ENCODE measurements at places on chromosomes 4 and X.

- DNase-seq, result no peak
These were observed 58.5 kb downstream of the ASMT start for GRCh38 chrX:1673337-1673736.

DNA sequence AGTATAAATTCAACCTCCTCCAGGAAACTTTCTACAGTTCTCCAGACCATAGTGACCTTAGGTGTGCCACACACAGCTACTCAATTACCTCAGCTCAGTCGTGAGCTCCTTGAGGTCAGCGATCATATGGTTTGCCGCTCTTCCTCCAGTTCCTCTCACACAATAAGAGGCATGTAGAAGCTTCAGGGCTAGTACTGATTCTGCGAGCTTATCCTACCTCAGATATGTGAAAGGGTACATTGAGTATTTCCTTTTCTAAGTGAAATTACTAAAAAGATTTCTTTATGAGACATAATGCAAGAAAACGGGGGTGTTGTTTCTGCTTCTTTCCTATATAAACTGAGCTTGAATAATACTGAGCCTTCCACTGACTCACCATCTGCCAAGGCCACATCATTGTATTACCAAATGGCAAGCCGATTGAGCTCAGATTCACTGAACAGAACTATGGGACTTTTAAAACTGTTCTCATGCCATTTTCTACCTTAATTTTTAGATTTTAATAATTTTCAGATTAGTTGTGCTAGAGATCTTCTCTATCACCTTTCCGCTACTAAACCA lies 183.1 kb downstream of the HS6ST2 start:
- DNase-seq, result no peak

GRCh38 chr4:73853246-73853704 lies at the start of gene PF4V1:
Gene PF4V1, plus strand, starts transcription at chr4:73853296. Its CDS starts 67 bp downstream, at chr4:73853363.
- no peak for DNase-seq

DNA sequence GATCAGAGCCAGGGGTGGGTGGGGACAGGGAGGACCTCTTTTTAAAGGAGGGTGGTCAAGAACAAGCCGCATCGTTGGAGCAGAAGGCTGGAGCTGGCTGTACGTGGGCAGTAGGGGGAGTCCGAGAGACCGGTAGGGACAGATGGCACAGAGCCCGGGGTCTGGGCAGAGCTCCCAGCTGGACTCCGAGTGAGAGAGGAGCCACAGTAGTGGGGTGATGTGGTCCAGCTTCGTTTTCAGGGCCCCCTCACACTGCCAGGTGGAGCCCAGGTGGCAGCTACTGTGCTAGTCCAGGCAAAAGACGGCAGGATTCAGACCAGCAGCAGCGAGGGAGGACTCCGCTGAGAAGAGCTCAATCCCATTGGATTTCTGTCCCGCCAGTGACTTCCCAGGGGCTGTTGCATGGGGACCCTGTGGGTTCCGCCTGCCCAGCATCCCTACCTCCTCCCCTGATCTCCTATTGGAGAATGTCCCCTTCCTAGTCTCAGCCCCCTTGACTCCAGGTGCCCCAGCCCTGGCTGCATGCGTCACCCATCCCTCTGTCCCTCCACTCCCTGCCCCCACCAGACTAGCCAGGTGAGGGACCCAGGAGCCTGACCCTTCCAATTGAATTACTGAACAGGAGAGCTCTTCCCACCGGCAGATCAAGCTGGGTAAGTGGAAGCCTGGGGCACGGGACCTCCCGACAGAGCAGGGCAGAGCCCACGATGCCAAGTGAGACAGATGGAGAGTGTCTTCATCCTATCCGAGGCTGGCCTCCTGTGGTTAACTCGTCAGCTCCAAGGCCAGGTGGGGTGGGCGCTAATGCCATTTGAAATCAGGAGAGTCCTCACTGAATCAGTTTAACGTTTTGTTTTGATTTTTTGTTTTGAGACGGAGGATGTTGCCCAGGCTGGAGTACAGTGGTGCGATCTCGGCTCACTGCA lies 2.9 kb downstream of the ARHGAP4 start:
- no peak for DNase-seq

DNA sequence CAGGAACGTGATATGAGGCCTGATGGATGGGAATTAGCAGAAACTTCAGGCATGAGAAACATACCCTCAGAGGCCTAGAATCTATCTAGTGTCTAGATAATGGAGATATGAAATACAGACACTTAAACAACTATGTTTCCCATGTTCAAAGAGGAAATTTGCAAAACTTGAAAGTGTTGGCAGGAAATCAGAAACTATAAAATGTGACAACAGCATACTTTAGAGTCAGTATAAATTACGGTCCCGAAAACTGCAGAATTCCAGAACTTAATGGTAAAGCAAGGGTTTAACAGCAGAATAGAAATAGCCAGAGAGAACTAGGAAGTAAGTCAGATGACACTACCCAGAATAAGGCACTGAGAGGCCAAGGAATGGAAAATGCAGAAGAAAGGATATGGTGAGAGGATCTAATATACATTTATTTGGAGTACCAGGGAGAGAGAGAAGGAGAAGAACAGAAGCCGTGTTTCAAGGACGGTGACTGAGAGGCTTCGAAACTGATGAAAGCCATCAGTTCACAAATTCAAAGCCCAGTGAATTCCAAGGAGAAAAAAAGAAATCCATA lies 7.4 kb downstream of the HTT-AS start:
- DNase-seq, result no peak

- DNase-seq, result no peak
These were observed 192.5 kb downstream of the TECRL start for GRCh38 chr4:64216741-64217140.

GRCh38 chr4:76563454-76564122 lies 128.6 kb downstream of the SHROOM3 start:
- no peak for DNase-seq

GRCh38 chr4:182806259-182807252 lies 110.6 kb downstream of the DCTD start:
- DNase-seq, result peak; percentile 69

DNA sequence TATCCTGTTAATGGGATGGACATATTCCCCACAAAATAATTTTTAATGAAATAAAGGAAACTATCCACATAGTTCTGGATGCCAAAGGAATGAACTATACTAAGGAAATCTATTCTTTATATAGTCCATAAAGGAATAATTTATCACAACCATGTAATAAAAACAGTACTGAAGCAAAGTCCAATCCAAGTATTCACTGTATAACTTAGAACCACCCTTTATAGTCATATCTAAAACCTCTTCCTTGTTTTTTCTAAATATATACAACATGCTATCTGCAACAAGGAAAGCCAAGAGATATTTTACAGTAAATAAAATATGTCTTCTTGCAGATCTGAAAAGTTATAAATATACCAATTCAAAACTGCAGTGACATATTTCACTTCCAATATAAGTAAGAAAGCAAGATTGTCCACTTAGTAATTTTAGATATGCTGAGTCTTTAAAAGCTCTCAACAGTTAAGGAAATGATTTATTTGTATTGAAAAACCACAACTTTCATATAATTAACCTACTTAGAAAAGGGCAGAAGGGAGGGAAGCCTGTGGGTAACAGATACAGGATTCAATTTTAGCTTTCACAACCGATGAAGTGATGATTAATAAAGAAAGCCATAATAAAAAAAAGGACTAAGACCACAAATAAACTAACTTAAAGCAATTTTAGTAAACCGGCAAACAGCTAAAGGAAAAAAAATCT lies 8.0 kb downstream of the NR3C2 start:
- no peak for DNase-seq

GRCh38 chr4:24196785-24197184 lies 306.9 kb upstream of the PPARGC1A start:
- DNase-seq, result no peak

- DNase-seq, result no peak
These were observed 1.0 kb upstream of the ANTXR2 start for GRCh38 chr4:80074069-80074468.

- no peak for DNase-seq
These were observed 43.7 kb downstream of the TMPRSS11E start for GRCh38 chr4:68490826-68491457.

- no peak for DNase-seq
These were observed 44.1 kb downstream of the INPP4B start for GRCh38 chr4:142801966-142802365.

- DNase-seq, result no peak
These were observed 503.6 kb upstream of the ZFP42 start for GRCh38 chr4:187491959-187492358.

DNA sequence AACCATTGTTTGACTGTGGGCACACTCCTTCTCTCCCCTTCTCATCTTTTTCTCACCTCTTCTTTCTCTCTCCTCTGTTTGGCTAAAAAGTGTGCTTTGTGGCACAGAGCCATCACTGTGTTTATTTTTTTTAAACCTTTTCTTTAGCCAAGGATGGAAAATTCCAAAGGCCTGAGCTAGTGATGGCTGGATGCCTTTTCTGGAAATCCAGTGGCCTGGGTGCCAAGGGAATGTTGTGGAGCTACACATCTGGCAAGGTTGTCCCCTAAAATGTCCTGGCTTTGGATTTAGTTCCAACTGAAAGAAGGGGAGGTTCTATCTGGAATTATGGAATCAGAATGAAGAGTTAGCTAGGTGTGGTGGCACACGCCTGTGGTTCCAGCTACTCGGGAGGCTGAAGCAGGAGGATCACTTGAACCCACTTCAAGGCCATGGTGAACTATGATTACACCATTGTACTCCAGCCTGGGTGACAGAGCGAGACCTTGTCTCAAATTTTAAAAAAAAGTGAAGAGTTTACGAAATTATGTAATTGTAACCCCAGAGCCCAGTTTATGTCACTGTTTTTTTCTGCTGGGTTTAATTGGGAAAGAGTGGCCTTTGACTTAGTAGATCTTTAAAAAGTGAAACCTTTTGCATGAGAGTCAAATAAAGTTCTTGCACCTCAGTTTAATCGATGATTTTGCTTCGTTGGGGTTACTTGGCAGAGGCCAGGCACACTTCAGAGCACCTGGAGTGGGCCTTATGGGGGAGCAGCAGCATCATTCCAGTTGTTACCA lies 17.7 kb downstream of the DOCK11 start:
- DNase-seq, result no peak

GRCh38 chrX:107676559-107677378 lies 48.5 kb downstream of the PRPS1 start:
- DNase-seq, result peak; percentile 62

GRCh38 chr4:2138846-2139500 lies 79.8 kb downstream of the NAT8L start:
- DNase-seq, result no peak

DNA sequence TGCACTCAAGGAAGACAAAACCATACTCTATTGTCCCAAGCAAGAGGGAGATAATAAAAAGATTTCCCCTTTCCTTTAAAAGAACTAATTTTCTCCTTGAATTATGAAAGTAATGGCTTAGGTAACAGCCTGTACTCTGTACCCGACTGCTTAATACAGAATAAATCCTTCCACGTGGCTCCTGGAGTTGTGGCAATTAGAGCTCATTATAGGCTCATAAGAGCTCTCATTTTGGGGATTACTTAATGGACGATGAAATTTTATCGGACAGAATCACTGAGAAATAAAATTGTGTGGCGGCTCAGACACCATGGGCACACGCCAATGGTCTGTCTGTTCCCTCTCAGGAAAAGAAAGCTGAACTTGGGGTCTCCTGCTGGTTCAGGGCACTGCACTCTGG lies 2.8 kb upstream of the GSX2 start:
- DNase-seq, result no peak

DNA sequence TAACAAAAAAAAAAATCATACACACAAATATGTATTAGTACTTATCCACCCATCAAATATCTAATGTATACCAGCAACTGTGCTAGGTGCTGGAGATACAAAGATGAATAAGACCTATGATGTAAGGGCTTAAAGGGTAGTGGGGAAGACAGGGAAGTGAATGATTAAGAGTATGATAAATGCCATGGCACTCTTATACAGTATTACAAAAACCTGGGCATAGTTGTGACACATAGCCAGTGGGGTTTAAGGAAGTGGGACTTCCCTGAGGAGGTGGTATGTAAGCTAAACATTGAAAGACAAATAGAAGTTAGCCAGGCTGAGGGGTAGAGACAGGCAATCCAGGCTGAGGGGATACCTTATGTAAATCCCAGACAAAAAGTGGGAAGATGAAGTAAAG lies 23.5 kb downstream of the CHM start:
- no peak for DNase-seq

- no peak for DNase-seq
These were observed 115.8 kb upstream of the FAT4 start for GRCh38 chr4:125198916-125199315.

DNA sequence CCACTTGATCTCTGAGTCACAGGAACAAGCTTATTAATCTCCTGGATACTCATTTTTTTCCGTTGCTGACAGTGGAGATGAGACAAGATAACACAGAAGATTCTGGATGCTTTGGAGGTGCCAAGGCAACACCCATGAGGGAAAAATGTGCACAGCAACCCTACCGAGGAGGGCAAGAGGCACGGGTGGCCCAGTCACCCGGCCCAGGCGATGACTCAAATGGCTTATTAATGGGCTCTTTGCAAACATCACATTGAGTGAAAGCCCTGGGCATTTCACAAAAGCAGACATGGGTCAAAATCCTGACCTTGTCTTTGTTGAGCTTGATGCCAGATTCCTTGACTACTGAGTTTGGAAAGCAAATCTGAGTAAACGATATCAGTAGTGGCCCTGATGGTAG lies 315.1 kb downstream of the STK32B start:
- no peak for DNase-seq

GRCh38 chr4:78809928-78810835 lies 34.0 kb downstream of the BMP2K start:
- DNase-seq, result no peak

GRCh38 chr4:84502955-84503373 lies 3.9 kb upstream of the NKX6-1 start:
- no peak for DNase-seq

GRCh38 chr4:112173593-112174558 lies 28.6 kb downstream of the FAM241A start:
- DNase-seq, result no peak

GRCh38 chr4:41122309-41122708 lies 92.0 kb downstream of the APBB2 start:
- DNase-seq, result no peak

DNA sequence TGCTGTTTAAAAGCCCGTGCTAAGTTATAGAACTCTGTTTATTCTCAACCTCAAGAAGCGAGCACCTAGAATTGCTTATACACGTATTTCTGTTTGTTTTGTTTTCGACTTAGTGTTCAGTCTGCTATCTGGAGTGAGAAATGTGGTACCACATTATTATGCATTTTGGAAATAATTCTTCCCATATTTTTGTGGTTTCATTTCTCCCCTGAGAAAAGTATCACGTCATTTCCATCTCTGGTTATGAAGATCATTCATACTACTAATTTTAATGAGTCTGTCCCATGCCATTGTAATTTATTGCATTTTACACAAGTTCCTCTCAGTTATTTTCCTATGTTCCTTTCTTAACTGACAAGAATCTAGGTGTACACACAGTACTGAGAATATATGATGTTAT lies 186.0 kb downstream of the DCHS2 start:
- no peak for DNase-seq

DNA sequence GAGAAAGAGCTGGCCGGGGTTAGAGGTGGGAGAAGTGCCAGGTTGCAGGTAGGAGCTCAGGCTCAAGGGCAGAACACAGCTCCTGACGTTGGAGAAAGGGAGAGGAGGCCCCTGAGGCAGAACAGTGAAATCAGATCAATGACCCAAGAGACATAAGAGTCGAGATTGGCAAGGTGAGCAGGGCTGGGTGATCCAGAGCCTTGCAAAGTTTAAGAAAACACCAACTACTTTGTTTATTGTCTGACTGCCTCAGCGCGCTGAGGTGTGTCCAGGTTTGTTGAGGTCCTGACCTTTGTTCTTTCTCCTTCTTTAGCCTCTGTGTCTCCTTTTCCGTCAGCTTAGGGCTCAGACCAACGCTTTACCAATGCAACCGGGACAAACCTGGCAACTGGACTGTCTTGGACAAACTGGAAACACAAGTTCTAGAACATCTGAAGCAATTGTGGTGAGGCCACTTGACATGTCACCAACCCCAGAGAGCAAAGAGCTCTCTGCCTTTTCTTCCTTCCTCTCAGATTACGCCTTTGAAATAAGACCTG lies 28.3 kb downstream of the CHRNA9 start:
- DNase-seq, result no peak

Measured in activated CD8-positive, alpha-beta memory T cell treated with anti-CD3 and anti-CD28 coated beads, Interleukin-2, amount 10 ng/mL, durations not matched to agents 7 days and 5 days (primary cell).